ENCODE measurements at places on chromosomes 11 and 22.

DNA sequence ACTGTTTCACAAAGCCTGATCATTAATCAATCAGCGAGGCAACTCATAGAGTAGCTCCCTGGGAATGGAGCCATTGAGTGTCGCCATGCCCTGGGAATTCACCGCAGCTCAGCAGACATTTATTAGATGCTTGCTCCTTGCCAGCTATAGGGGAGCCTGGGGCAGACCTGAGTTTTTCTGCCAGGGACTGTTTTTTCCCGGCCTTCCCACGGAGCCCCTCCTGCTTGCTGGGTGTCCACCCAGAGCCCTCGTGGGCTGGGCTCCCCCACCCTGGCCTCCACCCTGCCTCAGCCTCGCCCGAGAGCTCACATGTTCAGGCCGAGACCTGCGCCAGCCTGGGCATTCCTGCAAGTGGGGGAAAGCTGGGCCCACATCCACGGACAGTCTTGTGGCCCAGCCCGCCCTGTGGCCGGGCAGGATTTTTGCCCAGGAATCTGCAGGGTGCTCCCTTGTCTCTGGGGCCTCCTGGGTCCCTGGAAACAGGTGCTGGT, 64.9 kb downstream of the SMIM38 start:
- no peak for DNase-seq

DNA sequence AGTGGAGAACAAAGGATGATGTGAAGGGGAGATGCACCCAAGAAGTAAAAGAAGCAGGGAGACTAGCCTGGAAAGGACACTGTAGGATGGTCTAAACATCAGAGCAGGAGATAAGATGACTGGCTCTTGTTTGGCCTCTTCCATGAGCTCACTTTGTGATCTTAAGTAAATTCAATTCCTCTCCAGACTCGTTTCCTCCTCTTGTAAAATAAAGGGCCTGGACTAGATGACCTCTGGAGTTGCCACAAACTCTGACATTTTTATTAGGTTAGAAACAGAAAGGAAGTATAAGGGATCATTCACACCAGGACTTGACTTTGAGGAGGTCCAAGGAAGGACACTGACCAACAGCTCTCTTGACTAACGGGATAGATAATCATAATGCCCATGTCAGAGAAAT, 60.2 kb upstream of the SCUBE2 start:
- DNase-seq, result no peak

- DNase-seq, result no peak
These were observed 14.7 kb upstream of the CHRNA10 start for GRCh38 chr11:3685923-3686322.

DNA sequence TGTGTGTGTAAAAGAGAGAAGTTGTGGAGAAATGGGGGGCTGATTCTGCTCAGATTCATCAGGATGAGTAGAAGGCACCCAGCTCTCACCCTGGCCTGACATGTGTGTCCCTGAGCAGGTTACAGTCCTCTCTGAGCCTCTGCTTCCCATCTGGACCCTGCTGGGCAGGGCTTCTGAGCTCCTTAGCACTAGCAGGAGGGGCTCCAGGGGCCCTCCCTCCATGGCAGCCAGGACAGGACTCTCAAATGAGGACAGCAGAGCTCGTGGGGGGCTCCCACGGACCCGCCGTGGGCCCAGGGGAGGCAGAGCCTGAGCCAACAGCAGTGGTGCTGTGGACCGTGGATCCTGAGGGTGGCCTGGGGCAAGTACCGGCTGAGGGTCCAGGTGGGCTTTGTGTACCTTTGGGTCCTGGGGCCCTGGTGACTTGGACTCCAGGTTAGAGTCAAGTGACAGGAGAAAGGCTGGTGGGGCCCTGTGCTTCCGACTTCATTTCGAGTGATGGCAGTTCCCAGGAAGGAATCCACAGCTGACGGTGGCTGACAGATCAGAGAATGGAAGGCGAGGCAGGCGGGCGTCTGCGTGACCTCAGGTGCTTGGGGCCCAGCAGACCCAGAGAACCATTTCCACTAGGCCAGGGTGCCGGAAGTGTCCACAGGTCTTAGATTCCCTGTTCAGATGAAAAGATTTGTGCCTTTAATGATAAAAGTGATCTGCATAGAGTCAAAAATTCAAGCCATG, 21.9 kb downstream of the NEAT1 start:
- DNase-seq, result no peak

GRCh38 chr22:29883775-29884097, 762 bp downstream of the MTMR3 start:
- no peak for DNase-seq

- no peak for DNase-seq
These were observed 1073.3 kb downstream of the TBC1D22A start for GRCh38 chr22:47835726-47836125.

DNA sequence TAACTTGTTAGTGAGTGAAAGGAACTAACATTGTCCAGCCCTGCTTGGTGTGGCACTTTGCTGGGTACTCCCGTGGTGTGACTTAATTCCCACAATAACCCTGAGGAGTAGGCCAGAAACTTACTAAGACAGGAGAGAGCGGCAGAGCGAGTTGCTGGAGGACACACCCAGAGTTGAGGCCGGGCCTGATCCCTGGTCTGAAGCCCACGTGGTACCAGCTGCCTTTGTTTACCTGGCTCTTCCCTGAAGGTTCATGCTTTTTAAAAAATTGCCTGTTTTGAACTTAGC, 594 bp downstream of the MPST start:
- DNase-seq, result no peak

DNA sequence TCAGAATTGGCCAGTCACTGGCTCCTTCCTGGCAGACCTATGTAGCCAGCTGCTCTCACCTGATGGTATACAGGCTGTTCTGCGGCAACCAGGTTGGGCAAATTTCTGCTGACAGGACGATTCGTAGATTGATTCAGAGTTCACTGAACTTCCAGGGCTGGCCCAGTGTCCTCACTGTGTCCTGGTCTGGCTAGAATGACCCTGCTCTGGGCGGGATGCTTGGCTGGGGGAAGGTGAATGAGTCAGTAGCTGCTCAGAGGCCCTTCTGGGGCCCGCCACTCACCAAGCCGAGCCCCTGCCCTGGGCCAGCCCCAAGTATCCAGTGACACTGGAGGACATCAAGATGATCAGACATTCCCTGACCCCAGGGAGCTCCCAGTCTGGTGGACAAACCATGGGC, 62.9 kb upstream of the WNT11 start:
- no peak for DNase-seq

DNA sequence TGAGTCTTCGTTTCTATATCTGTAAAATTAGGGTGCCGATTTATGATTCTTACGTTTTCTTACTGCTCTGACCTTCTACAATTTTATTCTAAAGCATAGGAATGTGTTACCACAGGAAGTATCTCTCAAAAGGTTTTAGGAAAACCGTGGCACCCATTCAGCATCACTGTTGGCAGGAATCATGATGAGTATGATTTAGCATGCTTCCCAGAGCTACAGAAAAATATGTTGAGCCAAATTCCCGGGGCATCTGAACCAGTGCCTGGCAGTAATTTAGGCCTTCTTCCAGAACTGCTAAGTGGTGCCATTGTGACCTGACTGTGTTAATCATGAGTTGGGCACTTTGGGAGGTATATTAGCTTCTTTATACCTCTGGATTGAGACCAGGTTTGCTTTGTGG, 605.0 kb upstream of the RAG2 start:
- no peak for DNase-seq

DNA sequence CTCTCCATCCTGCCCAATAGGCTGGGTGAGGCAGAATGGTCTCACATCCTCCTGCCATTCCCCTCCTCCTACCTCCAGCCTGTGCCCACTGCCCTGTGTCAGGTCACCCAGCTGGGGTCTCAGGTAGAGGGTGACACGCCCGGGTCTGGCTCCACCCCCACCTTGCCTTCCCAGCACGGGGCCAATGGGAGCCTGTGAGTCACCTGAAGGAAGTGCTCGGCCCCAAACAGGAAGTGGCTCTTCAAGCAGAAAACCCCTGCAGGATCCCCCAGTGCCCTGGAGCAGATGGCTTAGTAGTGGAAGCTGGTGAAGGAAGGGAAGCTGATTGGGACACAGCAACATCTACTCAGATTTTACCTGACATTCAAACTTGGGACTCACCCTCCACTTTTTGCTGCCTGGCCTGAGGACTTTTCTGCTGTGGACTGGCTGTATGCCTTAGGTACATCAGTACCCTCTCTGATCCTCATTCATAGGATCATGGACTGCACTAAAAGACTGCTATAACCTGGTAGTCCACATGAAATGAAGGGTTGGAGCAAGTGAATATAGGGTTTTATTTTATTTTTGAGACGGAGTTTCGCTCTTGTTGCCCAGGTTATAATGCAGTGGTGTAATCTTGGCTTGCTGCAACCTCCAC, 33.4 kb downstream of the GDPD5 start:
- DNase-seq, result peak; percentile 50

DNA sequence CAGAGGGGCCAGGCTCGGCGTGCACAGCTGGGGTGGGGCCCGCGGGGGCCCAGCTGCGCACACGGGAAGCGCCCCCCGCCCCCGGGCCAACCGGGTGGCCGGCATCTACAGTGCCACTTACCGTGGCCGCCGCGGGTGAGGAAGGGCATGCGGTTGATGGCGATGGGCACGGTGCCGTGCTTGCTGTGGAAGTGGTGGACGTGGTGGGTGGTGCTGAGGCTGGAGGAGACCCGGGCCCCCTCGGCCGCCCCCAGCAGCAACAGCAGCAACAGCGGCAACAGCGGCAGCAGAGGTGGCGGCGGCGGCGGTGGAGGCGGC, 51.4 kb downstream of the SLC22A12 start:
- DNase-seq, result no peak

GRCh38 chr11:78208257-78209165, 19.8 kb downstream of the USP35 start:
- DNase-seq, result no peak

DNA sequence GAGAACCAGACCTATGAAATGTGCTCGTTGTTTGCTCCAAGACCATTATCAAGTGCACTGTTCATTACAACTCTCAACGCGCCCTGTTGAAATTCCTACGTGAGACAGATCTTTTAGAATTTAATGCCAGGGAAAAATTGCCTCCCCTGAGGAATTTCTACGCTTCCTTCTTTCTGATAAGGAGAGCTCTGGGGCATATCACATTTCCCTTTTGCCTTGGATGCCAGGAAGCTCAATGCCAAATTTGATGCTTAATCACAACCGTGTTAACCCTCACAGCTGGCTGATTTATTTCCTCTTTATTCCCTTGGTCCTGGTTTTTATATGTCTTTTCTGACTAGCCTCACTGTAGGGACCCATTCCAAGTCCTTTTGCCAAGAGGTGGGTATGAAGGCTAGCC, 109.4 kb downstream of the MICAL2 start:
- no peak for DNase-seq

- no peak for DNase-seq
These were observed 3.7 kb upstream of the IGLL1 start for GRCh38 chr22:23583836-23584235.

- no peak for DNase-seq
These were observed 1.8 kb downstream of the TMEM86A start for GRCh38 chr11:18700375-18700774.

DNA sequence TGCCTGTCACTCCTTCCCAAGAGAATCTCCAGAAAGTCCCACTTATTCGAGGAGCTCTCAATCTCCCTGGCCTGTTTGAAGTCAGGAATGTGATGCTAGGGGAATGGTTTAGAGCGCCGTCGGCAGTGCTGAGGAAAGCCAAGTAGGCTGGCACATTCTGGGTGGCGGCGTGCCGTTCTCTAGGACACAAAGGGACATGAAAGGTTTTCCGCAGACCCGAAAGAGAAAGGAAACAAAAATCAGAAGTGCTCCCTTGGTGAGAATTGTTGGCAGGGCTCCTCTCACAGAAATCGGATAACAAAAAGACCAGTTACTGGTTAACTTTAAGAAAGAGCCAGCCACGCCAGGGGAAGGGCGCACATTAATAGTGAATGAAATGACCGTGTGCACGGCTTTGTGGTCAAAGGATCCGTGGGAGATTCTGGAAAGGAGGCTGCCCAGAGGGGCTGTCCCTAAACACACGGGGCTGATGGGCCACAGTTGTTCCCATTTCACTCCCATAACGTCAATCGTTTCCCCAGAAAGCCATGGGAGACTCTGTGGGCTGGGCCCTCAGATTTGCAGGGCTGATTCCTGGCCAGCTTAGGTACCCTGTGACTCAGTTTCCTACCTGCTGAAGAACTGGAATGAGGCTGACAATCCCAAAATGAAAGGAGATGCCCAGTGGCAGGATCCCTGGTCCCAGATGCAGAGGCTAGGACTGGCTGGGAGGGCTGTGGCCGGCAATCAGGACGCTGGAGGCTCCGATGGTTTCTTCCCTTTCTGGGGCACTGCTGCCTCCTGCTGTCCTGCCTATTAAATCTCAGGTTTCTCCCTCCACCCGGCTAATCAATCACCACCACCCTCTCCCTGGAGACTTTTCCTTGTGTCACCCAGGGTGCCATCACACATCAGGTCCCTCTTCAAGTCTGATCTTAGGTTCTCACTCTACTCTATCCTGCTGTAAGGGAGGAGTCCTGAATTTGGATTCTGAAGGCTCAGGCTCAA, 82.3 kb downstream of the RCN1 start:
- DNase-seq, result peak; percentile 21

DNA sequence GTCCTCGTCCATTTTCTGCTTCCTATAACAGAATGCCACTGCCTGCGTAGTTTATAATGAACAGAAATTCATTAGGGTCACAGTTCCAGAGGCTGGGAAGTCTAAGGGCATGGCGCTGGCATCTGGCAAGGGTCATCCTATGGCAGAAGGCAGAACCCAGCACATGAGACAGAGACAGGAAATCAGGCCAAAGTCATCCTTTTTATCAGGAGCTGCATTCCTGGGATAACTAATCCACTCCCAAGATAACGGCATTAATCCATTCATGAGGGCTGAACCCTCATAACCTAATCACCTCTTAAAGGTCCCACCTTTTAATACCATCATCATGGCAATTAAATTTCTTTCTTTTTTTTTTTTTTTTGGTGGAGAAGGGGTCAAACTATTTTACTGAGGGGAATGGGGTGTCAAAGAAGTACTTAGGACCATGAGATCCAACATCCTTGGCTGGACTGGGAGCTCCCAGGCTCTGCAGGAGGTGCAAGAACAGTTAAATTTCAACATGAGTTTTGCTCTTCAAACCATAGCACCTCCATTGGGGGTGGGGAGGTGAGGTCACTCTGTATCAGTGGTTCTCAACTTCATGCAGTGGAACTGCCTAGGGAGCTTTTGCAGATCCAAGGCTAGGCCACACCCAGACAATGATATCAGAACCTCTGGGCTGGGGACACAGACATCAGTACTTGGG, 4.4 kb downstream of the TMEM109 start:
- no peak for DNase-seq

GRCh38 chr11:65711785-65712632, at the start of gene KAT5:
Gene KAT5, plus strand, starts transcription at chr11:65712252. Its CDS starts 16 bp downstream, at chr11:65712268.
- peak; percentile 88 for DNase-seq

DNA sequence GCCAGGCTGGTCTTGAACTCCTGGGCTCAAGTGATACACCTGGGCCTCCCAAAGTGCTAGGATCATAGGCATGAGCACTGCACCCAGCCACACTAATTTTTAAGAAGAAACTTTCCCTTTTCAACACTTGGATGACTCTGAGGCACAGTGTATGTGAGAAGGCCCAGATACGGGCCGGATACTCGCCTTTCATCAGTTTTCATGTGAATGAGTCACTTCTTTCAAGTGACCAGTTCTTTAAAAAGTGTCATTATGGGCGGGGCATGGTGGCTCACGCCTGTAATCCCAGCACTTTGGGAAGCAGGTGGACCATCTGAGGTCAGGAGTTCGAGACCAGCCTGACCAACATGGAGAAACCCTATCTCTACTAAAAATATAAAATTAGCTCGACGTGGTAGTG, 120.8 kb downstream of the CTTN start:
- no peak for DNase-seq

All from GM12891 (cell line).